ENCODE measurements at places on chromosomes 6 and 20. TPM values are rescaled to one million over a fixed set of nuclear protein-coding genes. Genes with fewer than 3 reads are reported as not detected.
A peak's percentile ranks its signal among the peaks of the same experiment; 100 is the strongest.

GRCh38 chr6:167826896-167827582, at the start of gene AFDN:
AFDN (plus strand) TSS chr6:167826911; CDS start chr6:167827133, 222 bp downstream.
- DNase-seq, result peak; percentile 68

GRCh38 chr20:3705491-3705969, 6.9 kb downstream of the SIGLEC1 start:
- DNase-seq, result no peak

- DNase-seq, result no peak
These were observed 14.3 kb downstream of the ACSS1 start for GRCh38 chr20:25043499-25044260.

GRCh38 chr6:2147766-2148448, 97.5 kb downstream of the GMDS start:
- DNase-seq, result no peak

DNA sequence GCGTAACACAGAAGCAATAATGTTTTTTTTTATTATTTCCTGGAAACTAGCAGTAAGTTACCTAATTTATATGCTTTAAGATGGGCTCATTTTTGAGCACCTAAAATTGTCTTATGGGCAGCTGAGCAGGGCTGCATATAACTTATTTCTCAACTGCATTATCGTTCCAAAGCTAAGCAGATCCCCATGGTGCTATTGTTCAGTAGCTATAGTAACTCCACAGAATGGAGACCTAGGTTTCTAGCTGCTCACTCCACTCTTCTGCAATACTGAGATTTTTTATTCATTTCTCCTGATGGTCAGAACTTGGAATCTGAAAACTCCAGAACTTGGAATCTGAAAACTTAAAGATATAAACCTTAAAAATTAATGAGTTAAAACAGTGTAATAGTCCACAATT, 18.7 kb downstream of the CRISP1 start:
- DNase-seq, result no peak

GRCh38 chr6:135210632-135211305, 29.7 kb downstream of the MYB start:
- no peak for DNase-seq

Gene WFDC10B
- 0.73 TPM for total RNA-seq

DNA sequence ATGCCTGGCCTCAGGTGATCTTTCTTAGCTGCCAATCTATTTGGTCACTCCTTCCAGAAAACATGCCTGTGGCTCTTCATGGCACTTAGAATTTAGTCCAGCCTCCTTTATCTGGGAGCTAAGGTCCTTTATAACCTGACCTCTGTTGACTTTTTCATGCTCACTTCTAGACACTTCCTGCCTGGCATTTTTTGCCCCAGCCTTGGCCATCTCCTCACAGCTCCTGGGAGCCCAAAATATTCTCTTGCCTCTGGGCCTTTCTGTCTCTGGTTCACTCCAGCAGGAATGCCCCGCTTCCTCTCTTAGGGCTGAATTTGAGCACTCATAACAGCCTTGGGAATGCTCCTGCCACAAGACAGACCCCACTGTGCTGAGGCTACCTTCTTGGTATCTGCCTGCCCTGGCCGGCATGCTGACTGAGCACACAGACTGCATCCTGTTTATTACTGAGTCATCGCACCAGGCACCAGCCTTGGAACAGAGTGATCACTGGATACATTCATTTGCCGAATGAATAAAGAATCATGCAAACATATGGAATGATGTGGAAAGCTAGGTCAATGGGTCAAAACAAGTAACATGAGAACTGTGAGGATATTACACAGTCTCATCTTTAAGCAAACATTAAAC, 5.8 kb upstream of the EEF1E1 start:
- DNase-seq, result no peak

DNA sequence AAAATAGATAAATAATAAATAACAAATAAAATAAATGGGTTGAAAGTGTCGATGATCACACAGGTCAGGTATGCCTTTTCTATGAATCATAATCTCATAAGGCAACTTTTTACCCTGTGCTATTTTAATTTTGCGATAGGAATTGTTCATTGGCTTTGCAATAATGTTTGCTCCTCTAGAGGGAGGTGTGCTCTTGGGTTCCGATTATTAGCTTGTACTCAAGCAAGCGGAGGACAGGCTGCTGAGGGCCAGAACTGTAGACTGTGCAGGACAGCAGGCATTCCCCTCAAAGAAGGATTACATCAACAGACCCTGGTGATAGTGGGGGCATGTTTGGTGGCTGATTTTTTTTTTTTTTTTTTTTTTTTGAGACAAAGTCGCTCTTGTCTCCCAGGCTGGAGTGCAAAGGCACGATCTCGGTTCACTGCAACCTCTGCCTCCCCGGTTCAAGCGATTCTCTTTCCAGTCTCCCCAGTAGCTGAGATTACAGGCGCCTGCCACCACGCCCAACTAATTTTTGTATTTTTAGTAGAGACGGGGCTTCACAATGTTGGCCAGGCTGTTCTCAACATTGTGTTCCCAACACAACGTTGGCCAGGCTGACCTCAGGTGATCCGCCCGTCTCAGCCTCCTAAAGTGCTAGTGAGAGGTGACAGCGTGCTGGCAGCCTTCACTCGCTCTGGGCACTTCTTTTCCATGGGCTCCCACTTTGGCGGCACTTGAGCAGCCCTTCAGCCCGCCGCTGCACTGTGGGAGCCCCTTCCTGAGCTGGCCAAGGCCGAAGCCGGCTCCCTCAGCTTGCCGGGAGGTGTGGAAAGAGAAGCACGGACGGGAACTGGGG, 35.6 kb downstream of the RIOK1 start:
- no peak for DNase-seq

DNA sequence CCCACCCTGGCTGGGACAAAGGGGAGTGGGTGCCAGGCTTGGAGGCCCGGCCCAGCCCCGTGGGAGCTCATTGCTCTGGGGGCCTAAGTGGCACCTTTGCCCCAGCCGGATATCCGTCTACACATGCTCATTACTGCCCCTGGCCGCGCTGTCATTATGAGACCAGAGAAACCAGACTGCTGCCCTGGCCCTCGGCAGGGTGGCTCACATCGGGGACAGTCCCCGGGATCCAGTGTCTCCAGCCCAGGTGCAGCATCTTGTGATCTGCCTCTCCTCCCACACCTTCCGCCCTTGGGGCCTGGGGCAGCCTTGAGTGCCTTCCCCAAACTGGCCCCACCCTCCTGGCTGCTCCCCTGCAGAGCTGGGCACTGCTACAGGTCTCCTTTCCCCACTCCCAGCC, 4.9 kb downstream of the SRMS start:
- DNase-seq, result no peak

DNA sequence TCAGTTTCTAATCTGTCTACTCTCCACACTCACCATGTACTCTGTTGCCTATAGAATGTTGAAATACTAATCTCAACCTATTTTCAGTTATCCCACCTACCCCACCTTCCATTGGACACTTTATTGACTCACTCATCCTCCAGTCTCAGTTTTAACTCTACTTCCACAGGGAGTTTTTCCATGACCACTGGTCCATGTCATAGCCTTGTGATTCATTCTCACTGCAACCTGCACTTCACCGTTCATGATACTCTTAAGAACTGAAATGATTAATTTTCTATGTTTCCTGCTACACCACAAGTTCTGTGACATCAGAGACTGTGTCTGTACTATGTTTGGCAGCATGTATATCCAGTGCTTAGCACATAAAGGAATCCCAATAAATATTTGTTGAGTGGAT, 122.8 kb upstream of the HSF2 start:
- DNase-seq, result no peak

Gene PI3
- 294 TPM for total RNA-seq

GRCh38 chr20:63312273-63312672, 19.3 kb downstream of the COL20A1 start:
- DNase-seq, result no peak

Gene ID1
- total RNA-seq, result 414 TPM

DNA sequence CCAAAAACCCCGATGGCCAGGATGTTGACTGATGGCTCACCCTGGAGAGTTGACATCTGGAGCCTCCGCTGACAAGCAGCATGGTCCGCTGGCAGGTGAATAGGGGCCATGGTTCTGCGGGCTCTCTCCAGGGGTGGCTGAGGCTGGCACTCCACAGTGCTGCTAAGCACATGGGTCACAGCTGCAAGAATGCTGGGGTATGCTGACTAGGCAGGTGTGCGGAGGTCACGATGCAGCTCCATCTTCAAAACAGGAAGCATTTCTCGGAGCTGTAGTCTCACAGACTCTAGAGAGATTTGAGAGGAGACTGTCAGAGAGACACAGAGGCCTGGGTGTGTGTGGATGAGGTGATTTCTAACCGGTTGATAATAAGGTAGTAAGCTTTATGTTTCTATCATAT, 341.6 kb downstream of the NRN1 start:
- DNase-seq, result no peak

Gene CST9
- not detected for total RNA-seq

- no peak for DNase-seq
These were observed 152.7 kb downstream of the LY86 start for GRCh38 chr6:6741264-6741663.

Gene SLC4A11
- 0.31 TPM for total RNA-seq

GRCh38 chr6:26170181-26170580, 83.0 kb downstream of the HFE start:
- no peak for DNase-seq

Gene OR12D3
- total RNA-seq, result not detected

Gene NKX2-2
- total RNA-seq, result 0.22 TPM

Gene C20orf202
- 0.23 TPM for total RNA-seq

Gene CCN5
- total RNA-seq, result 1.7 TPM

DNA sequence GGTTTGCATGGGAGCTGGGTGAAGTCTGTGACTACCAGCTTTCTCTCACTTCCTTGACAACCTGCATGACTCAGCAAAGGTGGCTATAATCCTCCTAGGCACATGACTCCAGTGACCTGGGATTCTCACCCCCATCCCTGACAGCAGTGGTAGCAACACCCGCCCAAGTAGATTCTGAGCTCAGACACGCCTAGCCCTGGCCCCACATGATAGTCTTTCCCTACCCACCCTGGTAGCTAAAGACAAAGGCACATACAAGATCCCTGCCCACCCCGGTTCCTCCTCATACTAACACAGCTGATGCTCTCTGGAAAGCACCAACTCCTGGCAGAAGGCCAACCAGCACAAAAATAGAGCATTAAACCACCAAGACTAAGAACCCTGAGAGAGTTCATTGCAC, 25.9 kb upstream of the CRISP1 start:
- DNase-seq, result no peak

DNA sequence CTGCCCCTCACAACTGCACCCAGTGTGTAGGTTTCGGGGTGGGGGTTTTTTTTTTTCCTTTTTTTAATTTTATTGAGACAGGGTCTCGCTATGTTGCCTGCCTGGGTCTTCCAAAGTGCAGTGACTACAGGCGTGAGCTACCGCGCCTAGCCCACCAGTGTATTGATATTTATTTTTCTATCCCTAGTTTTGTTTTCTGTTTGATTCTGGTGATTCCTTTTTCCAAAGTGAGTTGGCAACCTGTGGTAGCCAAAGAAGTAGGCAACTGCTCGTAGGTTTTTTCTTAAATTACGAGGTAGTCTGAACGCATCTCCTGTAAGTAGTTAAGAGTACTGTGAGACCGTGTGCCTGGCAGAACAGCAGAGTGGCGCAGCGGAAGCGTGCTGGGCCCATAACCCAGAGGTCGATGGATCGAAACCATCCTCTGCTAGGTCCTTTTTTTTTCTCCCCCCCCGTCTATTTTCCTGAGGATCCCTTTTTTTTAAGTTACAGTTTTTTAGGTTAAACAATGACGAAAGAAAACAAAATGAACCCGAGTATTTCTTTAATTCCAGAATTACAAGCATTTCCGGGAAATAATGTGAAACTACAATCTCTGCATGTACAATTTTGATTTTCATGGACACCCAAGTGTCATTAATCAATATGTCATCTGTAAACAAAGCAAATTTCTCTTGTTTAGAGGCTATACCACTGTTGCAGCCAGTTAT, 78.7 kb upstream of the BTN3A2 start:
- DNase-seq, result peak; percentile 84

GRCh38 chr6:44646355-44646754, 258.8 kb downstream of the CDC5L start:
- DNase-seq, result no peak

- no peak for DNase-seq
These were observed 117.5 kb downstream of the KCNQ5 start for GRCh38 chr6:72739368-72739779.

DNA sequence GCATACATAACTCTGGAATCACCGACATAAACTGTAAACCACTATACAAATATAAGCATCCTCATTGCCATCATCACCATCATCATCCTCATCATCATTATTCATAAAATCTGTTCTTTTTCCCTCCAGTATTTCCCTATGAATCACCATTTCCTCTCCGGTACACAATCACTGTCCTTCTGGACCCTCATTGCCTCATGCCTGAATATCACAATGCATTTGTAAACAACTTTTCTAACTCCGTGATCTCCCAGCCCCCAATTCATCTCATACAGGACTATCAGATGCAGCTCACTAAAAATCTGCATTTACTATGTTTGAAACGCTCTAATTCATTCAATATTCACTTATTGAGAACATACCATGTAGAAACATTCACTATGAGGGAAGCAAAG, 339.7 kb downstream of the TBC1D32 start:
- DNase-seq, result no peak

Gene LAMA5
- 21.8 TPM for total RNA-seq

DNA sequence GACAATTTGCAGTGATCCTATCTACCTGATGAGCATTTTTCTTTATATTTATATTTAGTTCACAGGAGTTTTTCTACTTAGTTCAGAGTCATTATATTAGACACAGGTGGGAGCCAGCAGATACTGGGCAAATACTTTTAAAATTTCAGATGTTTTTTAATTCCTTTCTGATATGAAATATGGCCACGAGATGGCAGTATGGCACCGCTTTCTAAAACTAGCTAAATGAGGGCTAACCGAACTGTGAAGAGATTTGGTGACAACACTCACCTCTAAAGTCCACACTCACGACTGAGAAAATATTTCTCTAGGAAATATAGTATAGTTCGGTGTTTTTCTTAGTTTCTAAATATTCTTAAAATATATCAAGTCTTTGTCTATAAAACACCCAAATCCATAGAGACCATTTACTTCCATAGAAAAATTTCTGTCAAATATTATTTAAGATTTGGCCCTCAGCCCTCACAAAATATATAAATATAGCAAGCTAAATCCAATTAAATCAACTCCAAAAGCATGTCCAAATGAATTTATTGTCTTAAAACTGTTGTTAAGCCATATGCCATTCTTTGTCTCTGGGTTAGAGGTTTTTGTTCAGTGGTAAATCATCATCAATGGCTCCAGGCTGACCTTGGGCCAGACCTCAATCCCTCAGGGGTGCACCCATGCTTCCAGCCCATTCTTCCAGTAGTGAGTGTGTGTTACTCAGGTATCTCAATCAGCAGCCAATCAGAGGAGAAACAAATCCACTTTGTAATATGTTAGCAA, 63.6 kb downstream of the HUS1B start:
- DNase-seq, result no peak

Data from mucosa of descending colon (tissue), 3 donors.